HL-60 (cell line): ENCODE measurements at places on chromosomes 11 and 22.

DNA sequence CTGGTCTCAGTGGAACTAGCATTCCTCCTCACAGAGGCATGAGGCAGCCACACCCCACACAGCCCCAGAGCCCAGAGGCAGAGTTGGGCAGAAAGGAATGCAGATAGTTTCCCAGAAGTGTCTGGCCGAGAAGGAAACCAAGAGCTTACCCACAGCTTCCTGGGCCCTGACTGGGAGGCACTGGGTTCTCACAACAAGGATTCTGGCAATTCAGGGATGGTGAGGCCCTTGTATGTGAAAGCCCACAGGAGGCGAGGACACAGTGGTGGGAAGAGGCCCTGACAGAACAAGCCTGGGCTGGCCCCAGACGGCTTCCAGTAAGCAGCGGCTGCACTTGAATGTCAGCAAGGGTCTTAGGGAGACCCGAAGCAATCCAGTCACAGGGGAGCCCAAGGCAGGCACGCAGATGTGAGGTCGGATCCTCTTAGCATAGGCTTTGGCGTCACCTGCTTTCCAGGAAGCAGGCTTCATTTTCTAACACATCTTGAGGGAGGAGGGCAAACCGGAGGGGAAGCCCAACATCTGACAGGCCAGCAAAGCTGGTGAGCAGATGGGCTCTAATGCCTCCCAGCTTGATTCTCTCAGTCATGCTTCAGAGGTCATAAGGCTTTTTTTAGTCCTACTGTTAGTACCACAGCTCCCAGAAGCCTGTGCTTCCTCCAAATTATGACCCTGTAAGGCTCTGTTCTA lies 78.3 kb upstream of the AKIP1 start:
- DNase-seq = no peak

DNA sequence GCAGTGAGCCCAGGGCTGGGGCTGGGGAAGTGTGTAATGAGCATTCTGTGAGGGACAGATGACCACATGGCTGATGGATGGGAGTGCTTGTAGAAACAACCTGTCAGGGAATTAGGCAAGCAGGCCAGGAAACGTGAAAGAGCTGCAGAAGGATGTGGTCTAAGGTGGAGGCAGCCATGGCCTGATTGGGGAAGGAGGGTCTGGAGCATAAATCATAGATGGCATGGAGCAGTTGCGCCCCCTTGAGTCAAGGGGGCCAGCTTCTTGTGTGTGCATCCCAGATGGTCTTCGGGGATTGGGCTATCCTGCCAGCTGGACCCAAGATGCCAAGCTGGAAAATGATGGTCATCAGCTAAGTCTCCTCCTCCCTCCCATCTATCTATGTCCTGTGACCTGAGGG lies 119.4 kb upstream of the CLPB start:
- DNase-seq = peak; percentile 10

- no peak for DNase-seq
These were observed 344.4 kb downstream of the TBC1D22A start for GRCh38 chr22:47106806-47107205.

- DNase-seq = no peak
These were observed 113.0 kb upstream of the CLMP start for GRCh38 chr11:123308077-123308476.

GRCh38 chr11:64266339-64266738 lies 15.0 kb downstream of the PLCB3 start:
- no peak for DNase-seq

DNA sequence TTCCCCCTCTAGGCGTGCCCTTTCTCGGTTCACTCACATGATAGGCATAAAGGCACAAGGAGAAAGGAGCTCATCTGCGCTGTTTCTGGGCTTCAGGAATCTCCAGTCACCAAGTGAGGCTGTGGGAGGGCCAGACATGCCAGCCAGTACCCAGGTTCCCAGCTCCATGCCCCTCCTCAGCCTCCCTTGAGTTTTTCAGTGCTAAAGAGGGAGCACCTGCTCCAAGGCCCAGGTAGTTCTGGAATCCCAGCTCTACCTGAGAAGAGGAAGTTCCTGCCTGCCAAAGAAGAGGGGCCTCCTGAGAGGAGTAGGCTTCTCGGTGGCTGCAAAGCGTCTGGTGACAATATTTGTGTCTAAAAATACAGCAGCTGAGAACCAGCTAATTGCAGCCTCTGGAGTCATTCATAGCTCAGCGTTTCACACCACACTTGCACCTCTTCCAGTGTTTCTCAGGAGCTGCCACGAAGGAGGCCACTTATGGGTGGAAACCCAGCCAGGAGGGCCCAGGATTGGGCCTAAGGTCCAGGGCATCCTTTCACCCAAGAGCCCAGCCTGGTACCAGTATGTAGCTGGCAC lies 197.4 kb downstream of the TRIM29 start:
- no peak for DNase-seq

DNA sequence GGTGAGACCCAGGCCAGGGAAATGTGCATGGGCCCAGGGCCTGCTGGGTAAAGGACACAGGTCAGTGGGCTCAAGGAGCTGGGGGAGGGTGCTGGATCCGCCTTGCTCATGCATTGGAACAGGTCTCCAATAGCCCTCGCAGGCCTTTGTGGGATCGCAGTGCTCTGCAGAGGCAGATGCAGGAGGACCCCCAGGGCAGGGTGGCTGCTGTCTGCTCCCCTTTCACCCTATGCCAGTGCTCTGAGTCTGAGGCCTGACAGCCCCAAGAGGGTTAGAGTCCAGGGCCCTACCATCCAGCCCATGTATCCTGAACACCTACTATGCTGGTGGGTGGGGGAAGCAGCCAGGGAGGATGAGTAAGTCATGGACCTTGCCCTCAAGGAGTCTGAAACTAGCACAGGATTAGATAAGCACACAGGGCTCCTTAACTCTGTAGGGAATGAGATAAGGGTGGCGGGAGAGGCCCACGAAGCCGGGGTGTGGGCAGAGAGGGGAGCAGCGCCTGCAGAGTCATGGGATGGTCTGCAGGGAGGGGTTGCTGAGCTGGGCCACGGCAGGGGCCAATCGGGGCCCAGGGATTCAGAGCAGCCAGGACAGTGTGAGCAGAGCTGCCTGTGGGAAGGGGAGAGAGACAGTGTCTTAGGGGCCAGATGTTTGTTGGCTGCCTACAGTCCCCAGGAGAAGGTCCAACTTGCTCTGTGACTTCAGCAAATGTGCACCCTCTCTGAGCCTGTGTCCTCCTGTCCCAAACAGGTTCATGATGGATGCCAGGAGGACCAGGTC lies 10.5 kb upstream of the EHD1 start:
- DNase-seq = no peak

DNA sequence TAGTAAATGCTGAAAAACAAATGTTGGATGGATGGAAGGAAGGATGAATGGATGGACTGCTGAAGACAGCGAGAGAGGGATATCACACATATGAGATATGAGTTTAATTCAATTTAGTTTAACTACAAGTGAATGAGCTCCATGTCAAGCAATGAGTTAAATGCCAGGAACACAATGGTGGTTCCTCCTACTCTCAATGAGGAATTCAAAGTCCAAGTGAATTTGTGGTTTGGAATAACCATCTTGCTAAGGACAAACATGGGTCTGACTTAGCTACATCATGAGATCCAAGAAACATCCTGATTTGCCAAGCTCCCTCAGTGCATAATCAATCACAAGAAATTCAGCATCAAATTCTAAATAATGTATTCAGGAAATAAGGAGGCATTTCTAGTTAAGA lies 26.1 kb upstream of the PPP2R1B start:
- no peak for DNase-seq

- DNase-seq = no peak
These were observed 128.5 kb downstream of the MIAT start for GRCh38 chr22:26785932-26786331.

- DNase-seq = peak; percentile 65
These were observed 678 bp upstream of the RANGAP1 start for GRCh38 chr22:41286639-41287091.

DNA sequence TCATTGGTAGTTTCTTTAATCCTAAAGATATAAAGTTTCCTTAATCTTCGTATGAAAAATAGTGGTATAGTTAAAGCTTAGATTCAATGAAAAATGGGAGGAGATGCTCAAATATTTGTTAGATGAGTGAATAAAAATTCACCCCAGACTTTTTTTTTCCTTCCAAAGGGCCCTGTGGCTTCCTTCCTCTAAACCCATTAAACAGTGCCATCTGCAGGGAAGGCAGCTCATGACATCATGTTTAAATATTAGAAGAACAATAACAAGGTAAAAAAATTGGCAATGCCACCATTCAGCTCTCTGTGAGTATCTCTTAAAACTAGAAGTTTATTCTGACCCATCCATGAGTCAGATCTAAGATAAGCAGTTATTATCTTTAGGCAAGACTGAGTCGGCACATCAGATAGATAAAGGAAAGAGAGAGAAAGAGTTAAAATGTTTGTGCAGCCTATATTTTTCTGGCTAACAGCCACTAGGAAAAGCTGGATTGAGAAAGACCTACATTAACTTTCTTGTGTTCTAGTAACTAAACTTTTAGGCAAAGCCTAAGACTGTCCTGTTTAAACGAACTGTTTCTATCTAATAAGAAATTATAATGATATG lies 19.1 kb upstream of the OOSP1 start:
- DNase-seq = no peak

- no peak for DNase-seq
These were observed 21.7 kb downstream of the CTTN start for GRCh38 chr11:70420008-70420464.

DNA sequence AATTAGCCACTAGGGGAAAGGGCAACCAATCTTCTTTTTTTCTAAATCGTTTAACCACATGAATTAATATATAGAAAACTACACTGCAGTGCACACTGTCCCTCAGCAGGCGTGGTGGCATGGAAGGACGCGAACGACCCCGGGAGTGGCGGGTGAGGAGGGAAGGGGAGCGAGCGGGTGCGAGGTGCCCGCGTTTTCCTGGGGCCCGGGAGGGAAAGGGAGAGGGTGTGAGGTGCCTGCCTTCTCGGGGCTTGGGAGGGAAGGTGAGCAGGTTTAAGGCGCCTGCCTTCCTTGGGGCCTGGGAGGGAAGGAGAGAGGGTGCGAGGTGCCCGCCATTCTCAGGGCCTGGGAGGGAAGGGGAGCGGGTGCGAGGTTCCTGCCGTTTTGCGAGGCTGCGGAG lies 765 bp downstream of the GAB4 start:
- no peak for DNase-seq

DNA sequence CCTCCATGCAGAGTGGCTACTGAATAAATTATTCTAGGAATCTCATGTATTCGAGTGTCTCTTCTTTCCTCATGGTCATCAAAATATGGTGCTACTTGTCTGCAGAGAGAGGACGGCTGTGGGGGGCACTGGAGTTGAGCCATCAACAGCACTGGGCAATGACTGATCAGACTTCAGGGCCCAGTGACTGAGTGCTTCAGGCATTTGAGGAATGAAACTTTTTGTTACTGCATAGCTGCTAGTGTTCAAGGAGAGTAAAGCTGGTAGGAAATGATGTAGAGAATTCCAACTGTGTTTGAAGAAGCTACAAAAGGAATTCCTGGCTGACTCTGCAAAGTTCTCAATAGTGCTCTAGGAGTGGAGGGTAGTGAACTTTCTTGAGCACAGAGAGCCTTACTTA lies 277.7 kb downstream of the CADM1 start:
- DNase-seq = no peak

GRCh38 chr22:22352371-22352999 lies 107.9 kb downstream of the VPREB1 start:
- DNase-seq = no peak

DNA sequence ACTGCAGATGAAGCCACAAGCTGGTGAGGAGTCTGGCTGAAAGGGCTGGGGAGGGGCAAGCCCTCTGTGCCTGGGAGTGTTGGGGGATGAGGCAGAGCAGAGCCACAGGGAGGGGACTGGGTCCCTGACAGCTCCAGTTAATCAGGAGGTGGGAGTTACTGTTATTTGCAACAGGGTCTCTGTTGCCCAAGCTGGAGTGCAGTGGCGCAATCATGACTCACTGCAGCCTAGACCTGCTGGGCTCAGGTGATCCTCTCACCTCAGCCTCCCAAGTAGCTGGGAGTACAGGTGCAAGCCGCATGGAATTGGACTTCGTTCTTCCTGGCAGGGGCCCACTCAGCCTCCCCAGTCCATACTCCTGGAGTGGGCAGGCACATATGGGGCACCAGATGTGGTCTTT lies 7.7 kb downstream of the SCN2B start:
- no peak for DNase-seq

DNA sequence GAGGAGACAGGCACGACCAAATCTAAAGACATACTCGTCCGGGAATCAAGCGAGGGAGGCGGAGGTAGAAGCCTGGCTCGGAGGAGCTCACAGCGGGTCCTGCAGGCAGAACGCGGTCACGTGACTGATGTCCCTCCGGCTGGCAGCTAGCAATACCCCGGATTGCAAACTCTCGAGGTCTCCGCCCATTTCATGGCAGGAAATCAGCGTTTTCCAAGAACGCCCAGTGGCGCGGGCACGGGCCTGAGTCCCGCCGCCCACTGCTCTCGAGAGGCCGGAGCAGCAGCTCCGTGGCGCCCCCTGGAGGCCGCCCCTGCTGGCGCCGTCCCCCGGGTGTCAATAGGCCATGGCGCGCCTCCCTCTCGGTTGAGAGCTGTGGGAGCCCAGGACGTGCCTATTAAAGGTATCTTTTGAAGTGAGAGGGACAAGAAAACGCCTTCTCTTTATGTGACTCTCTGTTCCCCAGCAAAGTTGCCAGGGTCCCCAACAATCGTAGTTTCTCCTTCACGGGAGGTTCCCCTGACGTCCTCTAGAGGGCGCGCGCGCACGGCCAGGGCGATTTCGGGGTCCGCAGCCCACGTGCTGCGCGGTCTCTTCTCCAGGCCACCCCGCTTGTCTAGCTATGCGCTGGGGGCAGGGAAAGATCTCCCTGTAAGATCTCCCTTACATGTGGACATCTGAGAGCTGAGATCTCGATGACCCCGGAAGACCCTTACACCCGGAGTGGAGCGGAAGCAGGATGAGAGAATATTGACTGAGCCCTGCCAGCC lies 37.3 kb upstream of the RBFOX2 start:
- DNase-seq = peak; percentile 29

GRCh38 chr11:85939099-85940015 lies 84.2 kb downstream of the CCDC83 start:
- no peak for DNase-seq

DNA sequence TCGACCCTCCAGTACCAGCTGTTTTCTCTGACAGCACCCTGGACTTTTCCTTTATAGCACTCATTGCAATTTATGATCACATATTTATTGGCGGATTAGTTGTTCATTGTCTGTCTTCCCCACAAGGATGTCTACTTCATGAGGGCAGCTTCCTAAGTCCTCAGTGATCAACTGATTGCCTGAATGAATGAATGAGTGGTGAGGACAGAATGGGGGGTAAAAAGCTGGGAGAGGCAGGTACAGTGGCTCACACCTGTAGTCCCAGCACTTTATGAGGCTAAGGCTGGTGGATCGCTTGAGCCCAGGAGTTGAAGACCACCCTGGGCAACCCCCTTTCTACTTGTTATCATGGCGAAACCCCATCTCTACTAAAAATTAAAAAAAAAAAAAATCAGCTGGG lies 11.1 kb upstream of the SOX10 start:
- DNase-seq = no peak

GRCh38 chr11:92775003-92775676 lies 194.3 kb upstream of the MTNR1B start:
- DNase-seq = no peak

GRCh38 chr11:15710580-15711275 lies 596.0 kb downstream of the INSC start:
- no peak for DNase-seq
